ENCODE measurements at places on chromosomes 7 and 10. TPM values are rescaled to one million over a fixed set of nuclear protein-coding genes. Genes with fewer than 3 reads are reported as not detected.

DNA sequence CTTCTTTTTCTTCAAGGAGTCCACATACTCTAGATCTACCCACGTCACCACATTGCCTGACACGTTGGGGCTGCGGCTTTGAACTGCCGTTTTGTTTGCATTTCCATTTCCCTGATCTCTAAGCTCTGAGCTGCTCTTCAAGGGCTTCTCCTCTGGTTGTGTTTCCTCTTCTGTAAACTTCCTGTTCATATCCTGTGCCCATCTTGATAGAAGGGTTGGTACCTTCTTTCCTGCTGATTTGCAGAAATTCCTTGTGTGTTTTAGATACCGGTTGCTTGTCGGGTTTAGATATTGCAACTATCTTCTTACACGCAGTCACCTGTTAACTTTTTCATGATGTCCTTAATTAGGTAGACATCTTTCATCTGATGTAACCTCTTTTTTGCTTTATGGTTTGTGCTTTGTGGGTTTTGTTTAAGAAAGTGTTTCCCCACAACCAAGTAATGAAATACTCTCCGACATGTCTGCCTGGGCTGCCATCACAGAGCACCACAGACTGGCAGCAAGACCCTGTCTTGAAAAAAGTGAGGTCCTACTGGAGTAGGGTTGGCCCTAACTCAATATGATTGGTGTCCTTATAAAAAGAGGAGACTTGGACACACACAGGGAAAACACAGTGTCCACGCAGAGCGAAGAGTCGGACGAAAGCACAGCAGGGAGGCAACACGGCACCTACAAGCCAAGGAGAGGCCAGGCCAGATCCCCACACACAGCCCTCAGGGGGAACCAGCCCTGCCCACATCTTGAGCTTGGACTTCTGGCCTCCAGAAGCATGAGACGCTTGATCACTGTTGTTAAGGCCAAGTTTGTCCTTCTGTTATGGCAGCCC is 99.1 kb upstream of the PDGFA start:
- DNase-seq: no peak

DNA sequence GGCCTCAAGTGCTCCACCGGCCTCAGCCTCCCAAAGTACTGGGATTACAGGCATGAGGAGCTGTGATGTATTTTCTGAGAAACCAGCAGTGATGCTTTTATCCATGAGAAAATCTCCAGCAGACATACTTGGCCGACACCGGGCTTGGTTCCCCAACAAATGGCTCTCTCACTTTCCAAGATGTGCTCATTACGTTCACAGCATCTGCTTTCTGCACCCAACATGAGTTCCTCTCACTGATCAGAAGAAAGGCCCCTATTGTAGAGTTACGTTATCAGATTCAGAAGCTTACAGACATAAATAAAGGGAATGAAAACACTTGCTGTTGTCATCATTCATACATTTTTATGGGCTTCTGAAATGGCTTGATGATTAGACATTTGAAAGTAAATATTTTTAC is 95.0 kb downstream of the CALD1 start:
- no peak for DNase-seq

GRCh38 chr10:105207476-105207995 is 566.4 kb downstream of the SORCS3 start:
- no peak for DNase-seq

- DNase-seq: no peak
These were observed 38.2 kb upstream of the C10orf71 start for GRCh38 chr10:49260644-49261296.

- DNase-seq: no peak
These were observed 512 bp downstream of the FAM24B start for GRCh38 chr10:122878799-122879338.

ZNF511 gene
- total RNA-seq: 21.2 TPM

All from Calu3 (cell line).